ENCODE measurements at places on chromosomes 5 and 9.

DNA sequence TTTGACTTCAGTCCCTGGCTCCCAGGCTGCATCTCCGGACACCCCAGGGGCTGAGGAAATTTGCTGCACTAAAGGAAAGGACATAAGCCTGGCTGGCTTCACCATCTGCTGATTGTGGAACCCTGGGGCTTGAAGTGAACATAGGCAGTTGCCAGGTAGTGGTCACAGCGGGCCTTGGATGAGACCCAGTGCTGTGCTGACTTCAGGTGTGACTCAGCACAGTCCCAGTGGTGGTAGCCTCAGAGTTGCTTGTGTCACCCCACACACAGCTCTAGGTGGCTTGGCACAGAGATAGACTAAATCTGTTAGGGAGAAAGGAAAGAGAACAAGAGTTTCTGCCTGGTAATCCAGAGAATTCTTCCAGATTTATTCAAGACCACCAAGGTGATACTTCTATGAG lies 36.1 kb upstream of the RUSC2 start:
- DNase-seq, result no peak

DNA sequence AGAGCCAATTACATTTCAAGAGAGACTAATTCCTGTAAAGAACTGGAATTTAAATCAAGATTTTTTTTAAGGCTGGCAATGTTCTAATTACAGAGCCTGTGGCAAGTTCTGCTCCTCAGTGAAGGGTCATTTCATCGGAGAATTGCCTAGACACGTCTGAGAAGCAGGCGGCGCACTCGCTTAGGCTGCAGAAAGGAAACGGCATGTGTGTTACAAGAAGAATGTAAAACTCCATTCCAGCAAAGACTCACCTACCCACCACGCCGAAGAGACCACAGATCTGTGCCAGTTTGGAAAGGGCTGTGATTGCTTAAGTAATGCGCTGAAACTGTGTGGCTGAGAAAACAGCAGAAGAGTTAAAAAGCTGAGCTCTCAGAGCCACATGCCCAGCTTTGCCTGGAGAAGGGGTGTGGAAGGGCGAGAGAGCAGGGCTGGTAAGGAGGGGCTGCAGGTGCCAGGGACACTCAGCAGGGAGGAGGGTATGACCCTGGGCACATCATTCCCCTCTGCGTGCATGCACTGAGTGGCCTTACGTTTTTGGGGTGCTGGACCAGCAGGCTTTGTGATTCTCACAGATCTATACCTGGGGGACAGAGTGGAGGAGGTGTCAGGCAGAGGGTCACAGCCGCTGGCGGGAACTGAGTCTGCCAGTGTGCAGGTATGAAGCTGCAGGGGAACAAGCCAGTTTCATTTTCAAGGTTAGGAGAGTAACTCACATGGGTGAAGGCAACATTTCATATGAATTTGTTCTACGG lies 17.8 kb upstream of the SLC25A51 start:
- DNase-seq, result no peak

- peak; percentile 23 for DNase-seq
These were observed 74.0 kb upstream of the SMIM23 start for GRCh38 chr5:171711571-171711970.

DNA sequence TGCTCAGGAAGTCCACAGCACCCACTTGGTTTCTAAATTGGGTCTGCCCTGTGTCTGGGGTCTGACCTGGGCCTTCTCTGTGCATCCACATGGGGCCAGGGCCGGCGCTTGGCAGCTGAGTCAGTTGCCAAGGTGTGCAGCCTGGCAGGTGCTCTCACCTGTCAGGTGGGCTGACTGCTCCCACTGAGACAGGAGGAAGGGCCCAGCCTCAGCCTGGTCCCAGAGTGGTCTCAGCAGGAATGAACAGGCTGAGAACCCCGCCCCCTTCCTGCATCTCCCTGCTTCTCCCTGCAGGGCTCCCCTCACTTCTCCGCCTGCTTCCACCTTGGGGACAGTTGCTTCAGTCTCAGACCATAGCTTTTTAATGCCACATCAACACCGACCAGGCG lies 60.5 kb downstream of the BARX1 start:
- DNase-seq, result no peak

GRCh38 chr9:18379073-18379811 lies 94.7 kb upstream of the ADAMTSL1 start:
- no peak for DNase-seq

DNA sequence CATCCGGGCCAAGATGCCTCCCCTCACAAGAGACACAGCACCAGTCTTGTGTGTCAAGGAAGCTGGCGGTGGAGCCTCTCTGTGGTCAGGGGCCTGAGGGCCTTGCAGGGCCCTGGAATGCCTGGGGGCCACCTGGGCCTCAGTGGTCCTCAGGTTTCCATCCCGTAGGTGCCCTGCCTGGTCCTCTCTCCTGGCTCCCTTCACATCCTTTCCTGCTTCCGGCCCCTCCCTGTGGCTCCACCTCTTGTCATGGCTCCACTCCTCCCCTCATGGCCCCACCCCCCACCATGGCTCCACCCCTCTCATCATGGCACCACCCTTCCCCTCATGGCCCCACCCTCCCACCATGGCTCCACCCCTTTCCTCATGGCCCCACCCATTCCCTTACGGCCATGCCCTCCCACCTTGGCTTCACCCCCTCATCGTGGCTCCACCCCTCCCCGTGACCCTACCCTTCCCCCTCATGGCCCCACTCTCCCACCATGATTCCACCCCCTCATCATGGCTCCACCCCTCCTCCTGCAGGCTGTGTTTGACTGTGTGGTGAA lies 175.8 kb downstream of the CACNA1B start:
- DNase-seq, result no peak

DNA sequence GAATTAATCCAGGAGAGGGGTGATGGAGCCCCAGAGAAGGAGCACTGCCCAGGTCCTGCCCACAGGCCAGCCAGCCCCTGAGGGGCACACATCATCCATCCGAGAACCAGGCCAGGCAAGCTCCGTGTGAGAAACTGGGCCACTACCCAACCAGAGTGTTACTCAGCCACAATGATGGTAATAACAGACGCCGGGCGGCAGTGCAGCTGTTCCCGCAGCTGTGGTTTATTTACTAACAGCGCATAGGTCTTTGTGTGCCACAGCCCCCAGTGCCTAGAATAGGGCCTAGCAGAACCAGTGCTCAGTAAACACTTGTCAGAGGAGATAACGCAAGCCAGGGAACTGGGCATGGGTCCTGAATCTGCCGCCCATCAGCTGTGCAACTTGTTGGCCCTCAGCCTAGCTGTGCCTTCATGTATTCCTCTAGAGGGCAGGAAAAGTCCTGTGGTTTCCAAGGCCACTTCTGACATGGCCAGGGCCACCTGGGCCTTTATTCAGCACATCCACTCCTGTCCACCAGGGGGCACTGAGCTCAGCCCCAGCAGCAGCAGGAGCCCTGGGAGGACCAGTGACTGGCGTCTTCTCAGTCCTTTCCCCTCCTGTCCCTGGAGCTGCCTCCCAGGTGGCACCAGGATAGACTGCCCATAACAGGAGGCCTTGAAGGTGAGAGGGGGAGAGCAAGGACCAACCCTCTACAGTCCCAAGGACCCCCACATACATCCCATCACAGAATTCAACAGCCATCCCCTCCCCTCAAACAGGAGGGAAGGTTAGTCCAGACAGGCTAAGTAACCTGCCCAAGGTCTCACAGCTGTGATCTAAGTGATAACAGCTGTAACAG lies 2.1 kb downstream of the MXD3 start:
- no peak for DNase-seq

Measured in right atrium auricular region (tissue), 2 donors.